ENCODE measurements at places on chromosomes 5 and 9.

DNA sequence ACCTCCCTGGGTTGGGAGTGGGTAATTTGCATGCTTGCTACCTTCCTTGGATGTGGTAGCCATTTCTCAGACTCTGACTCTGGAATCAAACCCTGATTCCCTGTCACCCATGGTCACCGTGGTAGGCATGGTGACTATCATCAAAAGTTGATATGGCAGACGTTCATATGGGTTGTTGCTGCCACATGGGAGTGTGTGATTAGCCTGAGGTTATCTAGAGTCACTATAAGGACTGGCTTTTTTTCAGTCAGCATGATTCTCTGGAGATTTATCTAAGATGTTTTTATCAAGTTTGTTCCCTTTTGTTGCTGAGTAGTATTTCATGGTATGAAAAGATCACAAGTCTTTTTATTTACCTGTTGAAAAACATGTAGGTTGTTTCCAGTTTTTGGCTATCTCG is 7.0 kb downstream of the RCL1 start:
- DNase-seq: no peak

DNA sequence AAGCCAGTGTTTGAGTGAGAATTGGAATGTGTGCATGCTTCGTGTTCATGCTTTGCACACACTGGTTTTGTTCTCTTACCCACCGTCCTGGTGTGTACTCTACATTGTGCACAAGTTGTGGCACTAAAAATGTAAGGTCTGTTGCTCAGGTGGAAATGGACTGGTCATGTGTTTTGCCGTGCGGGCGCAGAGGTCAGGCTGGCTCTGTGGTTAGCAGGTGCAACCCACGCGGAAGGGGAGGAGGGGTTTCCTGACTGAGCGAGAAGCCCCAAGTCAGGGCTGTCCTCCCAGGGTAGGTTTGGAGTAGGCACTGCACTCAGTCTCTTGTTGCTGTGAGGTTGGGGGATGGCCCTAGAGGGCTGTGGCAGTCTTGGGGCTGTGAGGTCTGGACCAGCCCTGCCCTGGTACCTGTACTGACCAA is 86.6 kb downstream of the EHMT1 start:
- DNase-seq: no peak

DNA sequence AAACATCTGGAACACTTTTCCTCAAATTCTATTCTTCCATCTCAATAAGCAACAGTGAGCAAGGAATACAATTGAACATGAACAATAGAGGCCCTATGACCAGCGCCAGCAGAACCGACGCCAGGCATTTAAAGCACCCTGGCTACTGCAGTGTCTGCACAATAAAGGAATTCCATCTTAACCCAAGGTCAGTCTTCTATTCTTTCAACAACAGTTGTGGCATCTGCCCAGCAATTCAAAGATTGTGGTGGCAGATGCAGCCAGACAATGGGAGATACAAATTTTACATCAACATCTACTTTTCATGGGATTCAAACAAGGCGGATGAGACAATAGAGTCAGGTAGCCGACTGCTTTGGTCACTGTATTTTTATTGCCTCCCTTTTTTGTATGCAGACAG is 65.9 kb downstream of the ELL2 start:
- no peak for DNase-seq

DNA sequence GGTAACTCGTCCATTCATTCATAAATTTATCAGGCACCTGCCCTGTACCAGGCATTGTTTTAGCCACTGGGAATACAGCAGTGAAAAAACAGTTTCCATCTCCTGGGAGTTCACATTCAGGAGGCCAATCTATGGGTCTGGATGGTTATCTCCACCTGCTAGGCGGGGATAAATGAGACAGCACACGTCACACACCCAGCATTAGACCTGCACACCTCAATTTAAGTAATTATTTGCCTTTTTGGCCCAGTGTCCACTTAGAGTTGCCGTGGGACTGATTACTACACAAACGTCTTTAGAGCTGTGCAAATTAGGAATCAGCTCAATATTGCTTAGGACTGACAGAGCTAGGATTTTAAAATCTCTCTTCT is 46.1 kb downstream of the STK10 start:
- DNase-seq: no peak

DNA sequence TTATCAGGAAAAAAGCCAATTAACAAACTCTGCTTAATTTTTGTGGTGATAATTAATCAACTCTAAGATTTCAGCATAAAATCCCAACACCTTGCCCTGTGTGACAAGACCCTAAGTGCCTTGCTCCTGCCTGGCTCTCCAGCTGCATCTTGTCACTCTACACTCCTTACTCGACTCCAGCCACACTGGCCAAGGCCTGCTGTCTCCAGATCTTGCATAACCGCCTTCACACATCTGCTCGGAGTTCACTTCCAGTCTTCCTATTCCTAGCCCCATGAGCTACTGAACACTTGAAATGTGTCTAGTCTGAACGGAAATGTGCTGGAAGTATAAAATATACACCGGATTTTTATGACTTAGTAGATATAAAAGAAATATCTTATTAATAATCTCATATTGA is 259.6 kb downstream of the EPB41L4A start:
- no peak for DNase-seq

- no peak for DNase-seq
Observed at GRCh38 chr5:178572617-178573016, 17.6 kb downstream of the COL23A1 start.

DNA sequence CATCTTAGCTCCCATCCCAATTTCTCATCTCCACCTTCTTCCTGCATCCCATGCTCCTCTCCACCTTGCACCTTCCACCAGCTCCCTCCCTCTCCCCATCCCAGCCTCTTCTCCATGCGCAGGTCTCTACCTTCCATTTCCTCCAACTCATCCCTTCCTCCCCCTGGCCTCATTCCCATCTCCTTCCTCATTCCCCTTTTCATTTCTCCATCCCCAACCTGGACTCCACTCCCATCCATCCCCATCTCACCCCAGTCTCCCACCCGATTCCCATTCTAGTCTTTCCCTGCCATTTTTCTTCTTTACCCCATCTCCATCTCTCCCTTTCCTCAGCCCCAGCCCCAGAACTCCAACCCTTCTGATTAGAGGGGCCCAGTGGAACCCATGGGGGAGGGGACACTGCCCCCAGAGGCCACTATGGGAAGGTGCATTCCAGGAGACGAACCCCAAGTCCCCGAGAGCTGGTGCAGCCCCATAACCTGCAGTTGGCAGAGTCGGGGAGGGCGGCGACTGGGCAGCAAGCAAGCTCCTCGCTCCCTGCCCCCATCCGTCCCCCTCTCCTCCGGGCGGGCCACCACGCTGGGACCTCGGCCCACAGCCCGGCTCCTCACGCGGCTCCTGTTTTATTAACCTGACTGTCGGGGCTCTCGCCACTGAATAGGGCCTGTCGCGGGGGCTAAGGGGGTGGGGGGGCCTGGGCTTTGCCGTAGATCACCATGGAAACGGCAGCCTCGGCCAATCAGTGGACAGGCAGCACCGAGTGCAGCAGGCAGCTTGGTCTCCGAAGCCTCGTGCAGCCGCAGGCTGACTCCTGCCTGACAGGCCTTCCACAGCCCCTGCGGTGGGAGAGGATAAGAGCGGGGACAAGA is 66.7 kb downstream of the PCDH1 start:
- peak; percentile 3 for DNase-seq

GRCh38 chr9:108477529-108478006 is 378.2 kb downstream of the ACTL7B start:
- DNase-seq: no peak

GRCh38 chr9:34190996-34191892 is 12.4 kb downstream of the UBAP1 start:
- DNase-seq: no peak

DNA sequence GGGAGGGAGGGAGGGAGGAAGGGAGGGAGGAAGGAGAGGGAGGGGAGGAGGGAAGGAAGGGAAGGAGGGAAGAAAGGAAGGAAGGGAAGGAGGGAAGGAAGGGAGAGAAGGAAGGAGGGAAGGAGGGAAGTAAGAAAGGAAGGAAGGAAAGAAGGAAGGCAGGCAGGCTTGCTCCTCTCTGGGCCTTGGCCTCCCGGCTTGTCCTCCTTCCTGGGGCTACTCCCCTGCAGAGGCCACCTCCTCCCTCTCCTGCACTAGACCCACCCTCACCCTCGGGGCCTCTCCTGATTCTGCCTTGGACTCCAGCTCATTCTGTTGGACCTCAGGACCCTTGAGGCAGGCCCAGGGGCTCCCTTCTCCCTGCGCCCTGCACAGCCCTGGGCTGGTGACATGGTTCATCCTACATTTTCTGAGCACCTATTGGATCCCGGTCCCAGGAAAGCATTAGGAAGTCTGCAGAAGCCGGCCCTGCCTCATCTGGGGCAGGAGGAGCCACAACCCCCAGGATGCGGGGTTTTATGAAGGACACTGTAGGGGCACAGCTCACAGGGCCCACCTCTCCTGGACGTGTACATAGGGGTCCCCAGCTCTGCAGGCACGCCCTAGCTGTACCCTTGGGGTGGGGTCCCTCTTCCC is 23.0 kb downstream of the LHX3 start:
- DNase-seq: no peak

DNA sequence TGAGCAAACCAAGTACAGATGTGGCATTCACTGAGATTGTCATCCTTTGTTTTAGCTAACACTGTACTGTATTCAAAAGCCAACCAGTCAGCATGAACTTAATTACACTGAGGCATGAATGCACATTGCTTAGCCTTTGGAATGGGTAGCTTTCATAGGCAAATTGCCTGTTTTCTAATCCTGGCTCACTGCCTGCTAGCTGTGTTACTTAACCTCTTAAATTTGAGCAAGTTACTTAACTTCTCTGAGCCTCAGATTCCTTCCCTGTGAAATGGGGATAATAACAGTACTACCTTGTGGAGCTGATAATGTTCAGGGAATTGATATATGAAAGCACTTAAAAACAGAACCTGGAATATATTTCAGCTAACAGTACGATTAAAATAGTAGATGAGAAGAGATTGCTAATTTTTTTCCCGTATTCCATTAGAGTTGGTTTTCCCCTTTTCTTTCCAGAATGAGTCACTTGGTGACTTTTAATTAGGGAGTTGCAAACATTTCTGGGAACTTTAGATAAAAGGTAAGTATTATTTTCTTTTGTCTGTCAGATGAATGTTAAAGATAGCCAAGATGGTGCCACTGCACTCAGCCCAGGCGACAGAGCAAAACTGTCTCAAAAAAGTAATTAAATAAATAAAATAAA is 43.9 kb downstream of the ARRDC3 start:
- DNase-seq: no peak

GRCh38 chr9:30744871-30745270 is 1639.6 kb upstream of the ACO1 start:
- DNase-seq: no peak

GRCh38 chr9:123739902-123740301 is 190.0 kb downstream of the DENND1A start:
- DNase-seq: no peak

DNA sequence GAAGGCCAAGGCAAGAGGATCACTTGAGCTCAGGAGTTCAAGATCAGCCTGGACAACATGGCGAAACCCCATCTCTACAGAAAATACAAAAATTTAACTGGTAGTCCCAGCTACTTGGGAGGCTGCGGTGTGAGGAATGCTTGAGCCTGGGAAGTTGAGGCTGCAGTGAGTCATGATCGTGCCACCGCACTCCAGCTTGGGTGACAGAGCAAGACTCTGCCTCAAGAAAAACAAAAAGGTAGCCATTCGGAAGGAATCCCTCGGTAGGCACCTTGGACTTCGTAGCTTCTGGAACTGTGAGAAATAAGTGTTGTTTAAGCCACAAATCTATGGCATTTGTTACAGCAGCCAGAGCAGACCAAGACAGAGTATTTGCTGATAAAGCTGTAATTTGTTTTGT is 174.2 kb downstream of the DCP2 start:
- DNase-seq: no peak

GRCh38 chr5:164600274-164600673 is 1094.9 kb downstream of the MAT2B start:
- no peak for DNase-seq

DNA sequence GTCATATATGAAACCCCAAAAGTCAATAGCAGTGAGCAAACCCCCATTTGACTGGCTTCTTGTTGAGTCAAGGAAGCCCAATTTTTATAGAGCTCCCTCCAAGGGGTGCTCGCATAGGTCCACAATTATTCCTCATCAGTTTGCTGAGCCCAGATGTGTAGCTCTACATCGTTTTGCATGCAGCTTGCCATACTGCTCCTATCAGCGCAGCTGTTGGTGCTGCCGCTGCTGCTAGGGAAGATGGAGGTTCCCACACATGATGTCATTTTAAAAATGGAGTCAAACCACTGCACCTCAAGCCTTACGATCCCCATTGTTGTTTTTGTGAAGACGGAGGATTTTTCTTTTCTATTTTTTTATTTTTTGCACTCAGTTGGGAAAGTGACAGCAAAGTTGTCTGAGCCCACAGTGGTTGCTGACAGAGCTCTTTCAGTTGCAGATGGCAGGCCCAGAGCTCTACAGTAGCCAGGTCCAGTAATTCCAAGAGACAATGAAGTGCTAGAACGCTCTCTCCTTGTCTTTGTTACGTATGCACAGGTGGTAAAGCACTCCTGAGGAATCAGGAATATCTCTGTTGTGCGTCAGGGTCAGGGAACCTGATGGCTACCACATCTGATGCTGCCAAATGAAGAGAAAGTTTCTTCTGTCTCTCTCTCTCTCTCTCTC is 23.2 kb upstream of the C5orf63 start:
- DNase-seq: no peak

- DNase-seq: no peak
Observed at GRCh38 chr5:586751-587285, 25.3 kb upstream of the CEP72 start.

DNA sequence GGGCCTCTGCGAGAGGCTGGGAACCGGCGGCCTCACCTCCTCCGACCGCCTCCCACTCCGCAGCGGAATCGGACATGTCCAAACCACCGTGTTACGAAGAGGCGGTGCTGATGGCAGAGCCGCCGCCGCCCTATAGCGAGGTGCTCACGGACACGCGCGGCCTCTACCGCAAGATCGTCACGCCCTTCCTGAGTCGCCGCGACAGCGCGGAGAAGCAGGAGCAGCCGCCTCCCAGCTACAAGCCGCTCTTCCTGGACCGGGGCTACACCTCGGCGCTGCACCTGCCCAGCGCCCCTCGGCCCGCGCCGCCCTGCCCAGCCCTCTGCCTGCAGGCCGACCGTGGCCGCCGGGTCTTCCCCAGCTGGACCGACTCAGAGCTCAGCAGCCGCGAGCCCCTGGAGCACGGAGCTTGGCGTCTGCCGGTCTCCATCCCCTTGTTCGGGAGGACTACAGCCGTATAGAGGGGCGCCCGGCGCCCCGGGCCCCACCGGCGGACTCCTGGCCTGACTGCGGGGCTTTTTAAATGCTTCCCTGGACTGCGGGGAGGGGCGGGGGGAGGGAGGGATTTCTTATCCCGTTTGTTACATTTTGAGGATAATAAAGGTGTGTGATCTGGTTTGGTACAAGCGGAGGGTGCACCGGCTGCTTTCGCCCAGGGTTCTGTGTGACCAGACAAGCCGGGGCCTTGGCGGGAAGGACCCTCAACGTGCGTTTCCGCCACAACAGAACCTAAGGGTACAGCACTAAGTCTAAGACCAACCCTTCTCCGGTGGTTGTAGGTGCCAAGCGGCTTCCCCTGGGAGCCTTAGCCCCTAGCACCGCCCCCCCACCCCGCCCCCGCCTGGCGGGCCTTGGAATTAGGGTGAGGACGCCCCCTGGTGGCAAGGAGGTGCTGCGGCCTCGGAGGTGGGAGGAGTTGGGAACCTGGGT is 9.3 kb downstream of the PRR7 start:
- DNase-seq: peak; percentile 97

- no peak for DNase-seq
Observed at GRCh38 chr9:135533113-135533512, 11.9 kb downstream of the LCN1 start.

GRCh38 chr9:109707355-109707754 is 72.6 kb upstream of the PALM2AKAP2 start:
- no peak for DNase-seq

GRCh38 chr9:16267281-16268066 is 603.0 kb downstream of the BNC2 start:
- DNase-seq: no peak
